ENCODE measurements at places on chromosomes 3 and 15.
A peak's percentile ranks its signal among the peaks of the same experiment; 100 is the strongest.

DNA sequence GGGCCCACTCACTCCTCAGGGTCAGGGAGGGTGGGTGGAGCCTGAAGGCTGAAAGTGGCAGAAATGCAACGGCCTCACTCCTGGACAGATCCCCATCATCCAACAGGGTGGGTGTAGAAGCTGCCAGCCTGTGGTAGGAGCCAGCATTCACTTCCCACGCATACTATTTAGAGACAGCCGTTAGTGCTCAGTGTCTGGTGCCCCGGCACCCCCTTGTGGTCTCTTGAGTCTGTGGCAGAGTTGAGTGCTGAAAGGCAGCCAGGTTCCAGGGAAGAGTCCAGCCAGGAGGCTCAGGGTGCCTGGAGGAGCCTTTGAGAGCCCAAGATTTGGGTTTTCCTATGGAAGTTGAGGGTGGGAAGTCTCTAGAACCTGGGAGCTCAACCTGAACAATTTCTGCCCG is 2.1 kb upstream of the GNAT1 start:
- peak; percentile 58 for DNase-seq

GRCh38 chr3:86814321-86814720 is 176.6 kb downstream of the VGLL3 start:
- no peak for DNase-seq

DNA sequence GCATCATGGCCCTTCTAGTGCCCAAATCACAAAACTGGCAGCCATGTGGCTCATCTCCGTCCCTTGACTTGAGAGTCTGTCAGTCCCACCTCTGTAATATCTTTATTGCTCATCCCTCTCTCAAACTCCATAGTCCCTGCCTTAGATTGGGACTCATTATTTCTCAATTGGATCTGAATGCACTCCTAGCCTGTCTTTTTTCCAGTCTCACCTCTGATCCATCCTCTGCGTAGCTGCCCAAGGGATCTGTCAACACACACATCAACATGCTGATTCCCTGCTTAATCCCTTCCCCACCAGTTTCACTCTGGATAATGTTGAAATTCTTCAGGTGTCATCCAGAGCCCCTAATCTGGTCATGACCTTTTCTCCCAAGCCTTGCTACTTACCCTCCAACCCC is 39.3 kb downstream of the NMNAT3 start:
- no peak for DNase-seq

DNA sequence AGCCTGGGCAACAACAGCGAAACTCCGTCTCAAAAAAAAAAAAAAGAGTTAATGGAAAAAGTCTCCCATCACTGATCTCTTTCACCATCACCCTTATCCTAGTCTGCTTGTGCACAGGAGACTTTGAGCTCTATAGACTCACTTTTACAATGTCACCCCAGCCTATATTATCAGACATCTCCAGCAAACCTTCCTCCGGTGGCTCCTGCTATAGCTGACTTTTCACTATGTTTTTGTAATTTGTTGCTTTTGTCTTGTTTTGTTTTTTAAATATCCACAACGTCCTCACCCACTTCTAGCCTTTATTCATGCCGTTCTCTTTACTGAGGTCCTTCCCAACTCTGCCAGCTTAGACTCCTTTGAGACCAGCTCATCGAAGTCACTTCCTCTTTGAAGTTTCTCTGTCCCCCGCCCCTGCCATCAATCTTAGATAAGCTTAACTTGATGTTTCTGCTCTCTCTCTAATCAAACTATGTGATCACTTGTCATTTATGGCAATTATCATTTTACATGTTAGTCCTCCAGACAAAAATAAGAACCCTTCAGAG is 82.7 kb upstream of the CHD2 start:
- no peak for DNase-seq

GRCh38 chr3:48716508-48716981 is 476 bp downstream of the IP6K2 start:
- no peak for DNase-seq

DNA sequence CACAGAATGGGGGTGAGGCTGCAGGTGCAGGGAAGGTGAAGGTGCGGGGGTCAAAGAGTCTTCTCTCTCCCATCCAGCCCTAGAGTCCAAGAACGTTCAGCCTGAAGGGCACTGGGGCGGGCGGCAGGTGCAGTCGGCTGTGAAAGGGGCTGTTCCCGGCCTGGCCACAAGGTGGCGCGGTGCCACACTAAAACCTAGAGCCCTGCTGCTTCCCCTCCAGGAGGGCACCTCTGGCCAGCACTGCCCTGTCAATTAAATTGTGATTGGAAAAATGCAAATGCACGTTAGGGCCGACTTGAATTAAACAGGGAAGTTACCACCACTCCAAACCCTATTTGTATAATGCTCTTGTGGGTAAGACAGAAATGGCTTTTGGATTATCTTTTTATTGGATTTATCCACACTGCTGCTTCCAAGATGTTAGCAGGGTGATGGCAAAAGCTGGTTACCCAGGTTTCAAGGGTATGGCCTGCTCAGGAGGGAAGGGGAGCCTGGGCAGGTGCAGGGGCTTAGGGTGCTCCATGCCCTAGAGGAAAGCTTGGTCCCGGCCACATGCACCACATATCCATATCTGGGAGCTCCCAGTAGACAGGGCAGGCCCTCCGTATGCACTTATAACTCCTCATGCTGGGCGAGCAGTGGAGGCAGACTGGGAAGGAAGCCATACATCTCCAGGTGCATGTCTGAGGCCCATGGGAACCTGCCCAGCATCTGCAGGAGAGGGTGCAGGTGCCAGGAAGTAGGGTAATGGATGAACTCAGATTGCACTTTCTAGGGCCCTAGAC is 119.8 kb downstream of the ADCY5 start:
- DNase-seq: peak; percentile 90

DNA sequence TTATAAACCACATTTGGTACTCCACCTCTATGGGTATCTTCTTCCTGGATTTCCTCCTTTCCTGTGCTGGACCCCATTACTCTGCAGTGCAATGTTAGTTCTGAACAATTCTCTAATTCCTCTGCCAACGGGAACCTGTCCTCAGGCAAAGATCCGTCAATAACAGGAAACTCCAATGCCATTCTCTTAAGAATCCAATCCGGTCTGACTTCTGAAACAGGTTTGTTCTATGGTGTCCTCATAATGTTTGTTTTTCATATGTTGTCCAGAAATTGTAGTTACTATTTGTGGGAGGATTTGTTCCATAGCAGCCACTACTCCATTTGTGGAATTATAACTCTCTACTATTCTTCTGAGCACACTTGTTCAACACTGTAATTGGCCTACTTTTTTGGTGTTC is 112.7 kb downstream of the TBL1XR1 start:
- no peak for DNase-seq

DNA sequence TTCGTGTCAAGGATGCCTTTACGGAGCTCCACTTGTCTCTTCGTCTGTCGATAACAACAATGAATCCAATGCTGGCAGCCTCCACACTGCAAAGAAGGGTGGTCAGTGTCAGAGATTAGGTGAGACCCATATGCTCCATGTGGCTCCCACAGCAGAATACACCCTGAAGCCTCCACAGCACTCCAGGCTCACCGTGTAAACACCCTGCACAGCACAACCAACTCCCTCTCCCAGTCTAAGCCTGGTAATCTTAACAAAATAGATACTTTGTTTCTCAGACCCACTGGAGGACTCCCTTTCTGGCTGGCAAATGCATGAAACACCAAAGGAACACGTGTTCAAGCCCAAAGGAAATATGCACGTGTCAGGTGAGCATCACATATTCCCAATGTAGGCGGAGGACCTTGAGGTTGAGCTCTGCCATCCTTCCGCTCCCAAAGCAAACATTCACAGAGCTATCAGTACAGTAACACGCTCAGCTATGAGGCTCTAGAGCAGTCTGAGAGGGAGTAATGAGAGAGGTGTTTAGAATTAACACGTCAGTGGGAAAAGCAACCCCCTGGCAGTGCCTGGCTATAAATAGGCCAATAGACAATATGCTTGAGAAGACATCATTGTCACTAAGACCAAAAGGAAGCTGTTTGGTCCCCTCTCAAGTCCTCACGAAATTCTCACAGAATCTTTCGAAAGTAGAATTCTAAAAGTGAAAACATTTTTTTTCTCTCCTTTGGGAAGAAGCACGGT is 86.7 kb downstream of the MCF2L2 start:
- no peak for DNase-seq

DNA sequence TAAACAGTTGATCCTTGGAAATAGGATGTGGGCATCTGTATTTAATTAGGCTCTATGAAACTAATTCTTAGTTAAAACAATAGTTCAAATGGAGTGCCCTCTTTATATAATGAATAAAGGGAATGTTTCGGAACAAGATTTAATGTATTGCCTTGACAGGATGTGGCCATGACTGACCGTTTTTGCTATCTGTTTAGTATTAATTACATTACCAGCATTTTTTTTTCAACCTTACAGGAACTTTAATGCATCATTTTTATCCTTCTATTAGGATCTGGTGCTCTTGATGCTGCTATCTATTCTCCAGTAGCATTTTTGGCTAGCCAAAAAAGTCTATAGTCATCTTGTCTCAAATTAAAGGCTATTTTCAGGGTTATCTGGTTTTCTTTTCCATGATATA is 340.9 kb downstream of the GRM7 start:
- no peak for DNase-seq
